ENCODE measurements at places on chromosomes 11 and 22.
A peak's percentile ranks its signal among the peaks of the same experiment; 100 is the strongest.

DNA sequence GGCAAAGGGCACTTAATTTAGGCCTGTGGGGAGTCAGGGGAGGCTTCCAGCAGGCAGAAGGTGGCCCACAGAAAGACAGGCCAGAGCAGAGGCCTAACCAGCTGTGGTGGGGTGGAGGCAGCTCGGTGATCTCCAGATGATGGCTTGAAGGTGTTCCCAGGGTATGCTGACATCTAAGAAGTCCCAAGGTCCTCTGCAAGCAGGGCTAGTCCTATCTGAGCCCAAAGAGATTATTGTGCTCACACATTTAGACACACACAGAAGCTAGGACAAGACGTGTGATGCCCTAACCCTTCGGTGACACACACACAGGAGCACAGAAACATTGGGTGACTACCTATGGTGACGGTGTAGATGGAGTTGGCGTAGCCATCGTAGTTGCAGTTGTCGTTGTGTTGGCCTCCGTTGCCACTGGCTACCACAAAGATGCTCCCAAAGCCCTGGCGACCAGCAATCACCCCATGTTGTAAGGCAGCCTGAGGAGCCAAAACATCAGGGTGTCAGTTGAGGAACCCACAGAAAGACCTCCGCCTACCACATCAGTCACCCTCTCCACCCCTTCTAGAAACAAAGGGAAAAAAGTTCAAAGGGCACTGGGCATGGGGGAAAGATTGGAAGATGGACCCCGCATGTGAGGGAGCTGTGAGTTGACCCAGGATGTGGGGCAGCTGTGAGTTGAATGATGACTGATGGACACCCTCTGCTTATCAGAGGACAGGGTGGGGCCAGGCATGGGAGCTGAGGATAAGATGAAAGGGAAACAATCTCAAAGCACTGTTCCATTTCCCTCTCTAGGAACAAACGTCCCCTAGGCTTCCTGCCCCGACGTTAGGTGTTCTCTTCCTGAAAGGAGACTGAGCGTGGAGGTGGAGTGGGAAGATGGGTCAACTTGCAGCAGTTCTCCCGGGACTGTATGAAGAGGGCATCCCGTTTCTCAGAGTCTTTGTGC lies 7.9 kb downstream of the PCSK7 start:
- DNase-seq, result no peak

DNA sequence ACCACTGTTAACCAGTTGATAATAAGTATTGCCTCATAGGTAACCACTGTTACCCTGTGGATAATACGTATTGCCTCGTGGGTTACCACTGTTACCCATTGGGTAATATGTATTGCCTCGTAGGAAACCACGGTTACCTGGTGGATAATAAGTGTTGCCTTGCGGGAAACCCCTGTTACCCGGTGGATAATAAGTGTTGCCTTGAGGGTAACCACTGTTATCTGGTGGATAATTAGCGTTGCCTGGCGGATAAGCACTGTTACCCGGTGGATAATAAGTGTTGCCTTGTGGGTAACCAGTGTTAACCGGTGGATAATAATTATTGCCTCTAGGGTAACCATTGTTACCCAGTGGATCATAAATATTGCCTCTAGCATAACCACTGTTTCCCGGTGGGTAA lies 27.3 kb upstream of the NXPE4 start:
- DNase-seq, result no peak

- DNase-seq, result no peak
Observed at GRCh38 chr22:24027389-24027975, 16.4 kb downstream of the CABIN1 start.

GRCh38 chr11:112307616-112308015 lies 47.0 kb upstream of the PLET1 start:
- DNase-seq, result no peak

DNA sequence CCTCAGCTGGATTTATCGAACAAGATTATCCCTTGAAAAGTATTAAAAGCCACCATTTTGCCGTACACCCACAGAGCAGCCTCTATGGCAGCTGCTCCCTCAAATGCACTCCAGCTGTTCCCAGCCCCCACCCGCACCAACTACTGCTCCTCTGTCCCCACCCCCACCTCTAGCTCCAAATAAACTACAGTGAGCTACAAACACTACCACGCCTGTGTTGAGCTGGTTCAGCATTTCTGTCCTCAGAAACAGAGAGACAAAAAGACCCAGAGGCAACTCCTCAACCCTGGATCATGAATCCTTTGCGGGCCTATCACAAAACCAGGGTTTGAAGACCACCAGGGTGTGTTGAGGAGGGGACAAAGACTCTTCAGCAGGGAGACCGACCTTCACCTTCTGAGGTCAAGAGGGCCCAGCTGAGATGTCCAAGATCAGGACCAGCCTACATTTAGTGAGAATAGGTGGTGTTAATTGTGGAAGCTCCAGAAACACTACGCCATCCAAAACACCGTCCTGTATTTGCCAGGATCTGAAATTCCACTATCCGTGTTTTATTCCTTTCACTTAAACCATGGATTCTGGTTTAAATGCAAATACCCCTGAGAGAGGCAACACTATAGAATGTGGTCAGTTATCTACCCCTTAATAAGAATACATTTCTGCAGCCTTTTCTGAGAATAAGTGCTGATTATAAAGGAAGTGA lies 195.9 kb downstream of the DSCAML1 start:
- DNase-seq, result no peak

- no peak for DNase-seq
Observed at GRCh38 chr22:45805413-45805812, 133.8 kb downstream of the ATXN10 start.

- DNase-seq, result no peak
Observed at GRCh38 chr22:26892166-26893041, 235.0 kb downstream of the MIAT start.

- peak; percentile 19 for DNase-seq
Observed at GRCh38 chr22:49965091-49966040, 4.8 kb downstream of the PIM3 start.

- no peak for DNase-seq
Observed at GRCh38 chr22:28600546-28601143, 79.0 kb downstream of the TTC28 start.

DNA sequence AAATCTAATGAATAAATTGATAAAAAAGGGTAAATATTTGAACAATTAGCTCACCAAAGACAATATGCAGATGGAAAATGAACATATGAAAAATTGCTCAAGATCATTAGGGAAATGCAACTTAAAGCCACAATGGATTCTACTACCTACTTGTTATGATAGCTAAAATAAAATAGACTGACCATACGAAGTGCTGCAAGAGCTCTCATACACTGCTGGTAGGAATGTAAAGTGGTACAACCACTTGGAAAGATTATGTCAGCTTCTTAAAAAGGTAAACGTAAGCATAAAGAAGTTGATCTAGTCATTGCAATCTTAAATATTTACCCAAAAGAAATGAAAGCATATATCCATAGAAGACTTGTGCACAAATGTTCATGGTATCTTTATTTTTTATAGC lies 504.2 kb upstream of the ARHGAP42 start:
- DNase-seq, result no peak

- DNase-seq, result no peak
Observed at GRCh38 chr11:120011836-120012235, 126.1 kb downstream of the TRIM29 start.

- no peak for DNase-seq
Observed at GRCh38 chr11:68936676-68937620, 33.3 kb downstream of the IGHMBP2 start.

DNA sequence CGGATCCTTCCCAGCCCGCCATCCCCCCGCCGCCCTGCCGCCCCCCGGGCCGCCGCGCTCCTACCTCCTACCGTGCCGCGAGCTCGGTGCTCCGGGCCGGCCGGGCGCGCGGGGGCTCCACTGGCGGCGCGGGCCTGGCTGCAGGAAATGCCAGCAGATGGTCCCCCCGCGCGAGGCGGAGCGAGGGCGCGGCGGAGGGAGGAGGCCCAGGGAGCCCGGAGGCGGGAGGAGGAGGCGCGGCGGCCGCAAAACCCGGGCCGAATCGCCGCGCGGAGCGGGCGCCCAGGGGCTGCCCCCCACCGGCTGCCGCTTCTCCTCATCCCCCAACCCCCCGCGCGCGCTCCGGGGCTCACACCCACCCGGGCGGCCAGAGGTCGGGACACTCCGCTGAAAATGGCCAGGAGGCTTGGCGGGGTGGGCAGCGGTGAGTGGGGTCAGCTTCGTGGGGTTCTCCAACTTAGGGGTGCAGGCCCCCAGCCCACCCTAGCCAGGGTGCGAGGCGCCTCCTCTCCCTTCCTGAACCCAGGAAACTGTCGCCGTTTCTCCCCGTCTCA lies at the start of gene OSBPL5:
TSS of gene OSBPL5 (minus strand) at position 159 of the 554 bp plus-strand sequence. CDS start 36,162 bp downstream, outside the sequence.
- DNase-seq, result peak; percentile 69

- no peak for DNase-seq
Observed at GRCh38 chr11:1939006-1939625, 8.0 kb upstream of the MRPL23 start.

- no peak for DNase-seq
Observed at GRCh38 chr22:27719535-27720227, 81.9 kb downstream of the MN1 start.

- DNase-seq, result peak; percentile 34
Observed at GRCh38 chr22:26547426-26547825, 35.2 kb upstream of the TFIP11 start.

- DNase-seq, result no peak
Observed at GRCh38 chr11:124359566-124359965, 24.7 kb downstream of the OR8B2 start.

DNA sequence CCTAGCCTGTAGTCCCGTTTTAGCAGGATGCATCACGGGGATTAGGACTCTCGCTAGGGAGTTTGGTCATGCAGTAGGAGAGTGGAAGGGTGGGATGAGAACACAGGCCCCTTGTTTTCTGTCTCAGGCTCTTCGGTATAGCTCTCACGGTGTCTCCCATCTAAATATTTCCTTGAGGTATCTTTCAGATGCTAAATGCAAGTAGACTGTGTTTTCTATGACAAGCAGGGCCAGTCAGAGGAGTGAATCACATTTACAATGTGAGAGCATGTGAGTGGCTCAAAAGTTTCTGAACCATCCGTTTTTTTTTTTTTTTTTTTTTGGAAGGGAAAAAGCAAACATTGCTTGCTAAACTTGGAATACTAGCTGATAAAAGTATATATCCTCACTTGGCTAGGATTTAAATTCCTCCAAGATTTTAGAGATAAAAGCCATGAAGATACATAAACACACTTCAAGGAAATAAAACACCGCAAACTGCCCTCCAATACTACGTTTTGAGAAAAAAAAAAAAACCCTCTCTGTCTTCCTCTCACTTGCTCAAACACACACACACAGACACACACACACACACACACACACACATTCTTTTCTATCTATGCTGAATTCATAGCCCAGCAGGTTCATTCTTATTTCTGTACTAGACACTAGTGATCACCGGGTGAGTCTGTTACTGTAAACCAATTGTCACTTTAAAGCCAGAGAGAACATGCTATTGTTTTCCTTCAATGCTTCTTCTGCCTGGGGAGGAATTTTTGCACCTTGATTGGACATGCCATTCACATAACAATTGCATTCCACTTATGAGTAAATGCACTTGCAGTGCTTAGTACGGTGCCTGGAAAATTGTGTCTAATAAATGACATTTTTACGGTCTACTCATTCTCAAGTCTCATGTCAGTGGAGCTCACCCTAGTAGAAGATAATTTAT lies 224.6 kb upstream of the CCDC90B start:
- no peak for DNase-seq

GRCh38 chr22:46286006-46286405 lies 10.7 kb upstream of the GTSE1 start:
- DNase-seq, result no peak

- no peak for DNase-seq
Observed at GRCh38 chr11:65918211-65919140, at the start of gene C11orf68. Gene C11orf68, minus strand, starts transcription at chr11:65919062. Its CDS starts 31 bp downstream, at chr11:65919031.

DNA sequence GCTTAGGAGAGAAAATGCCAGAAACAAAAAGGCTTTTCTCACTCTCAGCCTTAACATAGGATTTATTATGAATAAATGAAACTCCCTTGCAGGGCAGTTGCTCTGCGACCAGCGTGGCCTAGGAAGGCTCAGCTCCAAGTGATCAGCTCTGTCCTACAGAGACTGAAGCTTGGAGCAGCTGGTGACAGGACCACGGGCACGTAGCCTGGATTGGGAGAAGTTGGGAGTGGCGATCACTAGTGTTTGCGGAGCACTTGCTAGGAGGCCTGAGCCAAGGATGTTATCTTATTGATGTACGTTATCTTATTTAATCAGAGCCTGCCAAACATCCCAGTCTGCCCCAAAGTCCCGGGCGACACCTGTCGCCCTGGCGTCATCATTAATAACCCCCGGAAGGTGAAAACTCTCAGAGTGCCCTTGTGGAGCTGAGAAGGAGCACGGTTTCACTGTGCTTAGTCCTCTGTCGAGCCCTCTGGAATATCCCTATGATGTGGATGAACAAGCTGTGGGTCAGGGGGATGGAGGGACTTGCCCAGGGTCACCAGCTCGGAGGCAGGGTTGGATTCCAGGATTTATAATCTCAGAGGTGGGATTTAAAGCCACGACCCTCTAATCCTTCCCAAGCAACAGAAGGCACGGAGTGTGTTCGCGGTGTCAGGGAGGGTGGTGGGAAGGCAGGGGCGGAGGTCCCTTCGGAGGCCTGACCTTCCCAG lies 40.8 kb upstream of the SMIM38 start:
- DNase-seq, result no peak

GRCh38 chr22:23899042-23899745 lies 5.0 kb downstream of the MIF start:
- DNase-seq, result no peak

DNA sequence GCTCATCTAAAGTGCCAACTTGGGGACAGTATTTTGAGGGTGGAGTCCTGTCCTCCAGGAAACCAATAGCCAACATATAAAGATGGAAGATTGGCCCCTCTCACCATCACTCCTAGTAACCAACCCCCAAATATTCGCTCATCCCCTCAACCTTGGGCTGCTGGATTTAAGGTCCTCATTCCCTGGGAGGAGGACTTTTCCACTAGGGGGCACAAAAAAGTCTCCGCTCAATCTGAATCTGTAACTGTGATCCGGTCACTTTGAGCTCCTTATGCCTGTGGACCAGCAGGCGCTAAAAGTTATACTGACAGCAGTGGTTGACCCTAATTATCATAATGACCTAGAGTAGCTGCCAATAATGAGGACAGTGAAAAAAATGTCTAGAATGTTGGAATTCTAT lies 20.5 kb upstream of the CLPB start:
- DNase-seq, result no peak

Data from stimulated activated naive CD8-positive, alpha-beta T cell treated with anti-CD3 and anti-CD28 coated beads, Interleukin-15, amount 100 ng/mL, for 72 hours (primary cell).